ENCODE measurements at places on chromosomes 5 and 9. TPM values are rescaled to one million over a fixed set of nuclear protein-coding genes. Genes with fewer than 3 reads are reported as not detected.

Gene TRAF1
- total RNA-seq, result 50.5 TPM

Gene BARHL1
- not detected for total RNA-seq

Gene GDA
- not detected for total RNA-seq

Gene INIP
- total RNA-seq, result 34.4 TPM

Gene PRELID2
- total RNA-seq, result 8.2 TPM

Gene IL9
- total RNA-seq, result not detected

Gene PKD2L2
- not detected for total RNA-seq

Gene BNC2
- not detected for total RNA-seq

Gene OBP2B
- total RNA-seq, result not detected

Gene TNPO1
- total RNA-seq, result 132 TPM

Gene ARHGEF39
- total RNA-seq, result 53.6 TPM

Gene KLF4
- not detected for total RNA-seq

Gene GOLPH3
- 53.8 TPM for total RNA-seq

Gene PHYHD1
- total RNA-seq, result 132 TPM

Gene CAMK2A
- not detected for total RNA-seq

GRCh38 chr5:25646421-25647341 is 1001.9 kb upstream of the CDH10 start:
- DNase-seq, result no peak

DNA sequence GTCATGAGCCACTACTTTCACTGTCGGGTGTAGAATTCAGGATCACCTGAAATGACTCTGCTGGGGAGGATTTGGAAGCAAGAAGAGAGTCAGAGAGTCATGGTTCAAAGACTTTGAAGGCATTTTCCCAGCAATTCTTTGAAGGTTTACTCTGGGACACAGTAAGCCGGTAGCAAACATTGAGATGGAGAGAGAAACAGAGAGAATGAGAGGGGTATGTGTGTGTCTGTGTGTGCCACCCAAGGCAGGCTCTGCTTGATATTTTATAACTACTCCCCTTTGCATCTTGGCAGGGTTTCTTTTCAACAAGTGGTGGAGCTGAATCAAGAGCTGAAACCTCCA is 89.8 kb downstream of the ANKRD55 start:
- no peak for DNase-seq

GRCh38 chr9:127555840-127556820 is 55.9 kb upstream of the STXBP1 start:
- DNase-seq, result no peak

- DNase-seq, result no peak
Observed at GRCh38 chr9:94906181-94906580, 179.7 kb downstream of the AOPEP start.

- no peak for DNase-seq
Observed at GRCh38 chr9:3916984-3917383, 382.9 kb downstream of the GLIS3 start.

- DNase-seq, result no peak
Observed at GRCh38 chr5:120848883-120849282, 384.8 kb downstream of the PRR16 start.

DNA sequence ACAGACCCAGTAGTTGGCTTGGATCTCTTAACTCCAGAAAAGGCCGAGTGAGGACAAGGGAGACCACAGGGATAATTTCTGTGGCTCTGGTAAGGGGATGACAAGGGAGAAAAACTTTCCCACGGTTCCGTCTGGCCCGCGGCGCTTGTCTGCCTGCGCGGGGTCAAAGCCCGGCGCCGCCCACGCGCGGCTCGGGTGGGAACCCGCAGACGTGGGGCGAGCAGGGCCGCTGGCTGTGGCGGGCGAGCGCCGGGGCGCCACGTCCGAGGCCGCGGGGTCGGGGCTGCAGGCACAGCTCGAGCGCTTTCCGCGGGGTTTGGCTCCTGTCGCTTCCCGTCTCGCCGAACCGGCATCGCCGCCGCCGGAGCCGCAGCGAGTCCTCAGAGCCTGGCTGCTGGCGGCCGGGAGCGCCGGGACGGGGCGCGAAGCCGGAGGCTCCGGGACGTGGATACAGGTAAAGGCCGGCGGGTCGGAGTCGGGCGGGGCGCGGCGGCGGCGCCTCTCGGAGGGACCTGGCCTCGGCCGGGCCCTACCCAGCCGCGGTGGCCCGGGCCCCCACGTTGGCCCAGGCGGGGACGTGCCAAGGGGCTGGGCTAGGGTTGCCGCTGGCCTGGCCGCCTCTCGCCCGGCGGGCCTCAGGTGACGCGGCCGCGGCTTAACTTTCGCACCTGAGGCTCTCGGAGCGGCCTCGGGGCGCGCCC is at the start of gene RNF180:
TSS of gene RNF180 (plus strand) at position 344 of the 701 bp plus-strand sequence. CDS start 34,965 bp downstream, outside the sequence.
- no peak for DNase-seq

- no peak for DNase-seq
Observed at GRCh38 chr5:538801-539468, 14.7 kb upstream of the SLC9A3 start.

- no peak for DNase-seq
Observed at GRCh38 chr5:79357398-79357797, 121.5 kb downstream of the JMY start.

GRCh38 chr5:177967221-177967887 is 28.7 kb downstream of the PROP1 start:
- no peak for DNase-seq

GRCh38 chr9:21465138-21465537 is 17.0 kb downstream of the IFNE start:
- DNase-seq, result no peak

- DNase-seq, result no peak
Observed at GRCh38 chr5:78610163-78610583, 38.4 kb downstream of the LHFPL2 start.

GRCh38 chr9:79013715-79014610 is 557.8 kb upstream of the TLE4 start:
- DNase-seq, result no peak

DNA sequence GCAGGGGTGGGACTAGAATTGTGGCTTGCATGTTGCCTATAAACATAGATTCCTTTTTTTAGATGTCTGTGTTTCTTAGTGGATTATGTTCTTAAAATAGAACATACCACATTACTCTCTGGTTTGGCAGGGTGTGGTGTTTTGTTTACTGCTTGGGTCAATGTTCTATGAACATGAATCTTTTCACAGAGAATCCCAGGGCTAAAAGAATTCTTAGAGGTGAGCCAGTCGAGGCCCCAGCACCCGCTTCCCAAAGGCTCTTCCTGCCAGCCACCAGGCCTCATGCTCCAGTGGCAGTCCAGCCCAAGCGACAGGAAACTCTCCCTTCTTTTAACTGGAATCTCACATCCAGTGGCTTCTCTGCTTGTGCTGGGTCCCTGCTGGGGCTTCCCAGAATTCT is 126.6 kb downstream of the C9orf152 start:
- no peak for DNase-seq

- no peak for DNase-seq
Observed at GRCh38 chr5:135873831-135874230, 21.8 kb downstream of the IL9 start.

GRCh38 chr9:126693428-126693944 is 79.8 kb downstream of the LMX1B start:
- DNase-seq, result no peak

DNA sequence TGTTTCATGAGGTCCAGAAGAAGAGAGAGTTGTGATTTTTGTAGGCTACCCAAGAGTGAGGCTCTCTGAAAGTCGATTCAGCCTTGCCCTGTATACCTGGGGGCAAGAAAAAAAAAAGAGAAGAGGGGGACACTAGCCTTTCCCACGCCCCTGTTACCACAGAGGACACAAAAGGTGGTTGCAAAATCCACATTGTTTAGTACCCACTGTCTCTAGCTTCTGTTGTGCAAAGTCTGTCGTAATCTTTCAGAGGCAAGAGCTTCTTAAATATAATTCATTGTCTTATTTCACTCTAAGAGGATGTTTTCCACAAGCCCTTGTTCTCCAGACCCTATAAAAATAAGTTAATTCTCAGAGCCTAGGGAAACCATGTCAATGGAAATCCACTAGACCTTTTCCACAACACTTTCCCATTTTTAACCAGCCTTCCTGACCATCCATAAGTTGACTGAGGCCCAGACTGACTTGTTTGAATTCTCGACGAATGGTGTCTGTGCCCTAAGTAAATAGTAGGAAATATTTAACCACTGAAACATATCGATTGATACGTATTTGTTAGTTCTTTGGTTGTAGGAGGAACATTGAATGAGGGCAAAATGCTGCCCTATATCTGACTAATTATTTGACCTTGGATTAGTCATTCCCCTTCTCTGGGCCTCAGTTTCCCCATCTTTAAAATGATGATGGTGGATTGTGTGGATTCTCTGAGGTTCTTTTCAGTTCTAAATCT is 182.7 kb downstream of the PAPPA start:
- DNase-seq, result no peak

- no peak for DNase-seq
Observed at GRCh38 chr9:18495065-18495464, 21.1 kb downstream of the ADAMTSL1 start.

- no peak for DNase-seq
Observed at GRCh38 chr5:54561651-54562050, 44.1 kb downstream of the SNX18 start.

GRCh38 chr5:55680353-55680752 is 31.8 kb downstream of the SLC38A9 start:
- DNase-seq, result no peak

DNA sequence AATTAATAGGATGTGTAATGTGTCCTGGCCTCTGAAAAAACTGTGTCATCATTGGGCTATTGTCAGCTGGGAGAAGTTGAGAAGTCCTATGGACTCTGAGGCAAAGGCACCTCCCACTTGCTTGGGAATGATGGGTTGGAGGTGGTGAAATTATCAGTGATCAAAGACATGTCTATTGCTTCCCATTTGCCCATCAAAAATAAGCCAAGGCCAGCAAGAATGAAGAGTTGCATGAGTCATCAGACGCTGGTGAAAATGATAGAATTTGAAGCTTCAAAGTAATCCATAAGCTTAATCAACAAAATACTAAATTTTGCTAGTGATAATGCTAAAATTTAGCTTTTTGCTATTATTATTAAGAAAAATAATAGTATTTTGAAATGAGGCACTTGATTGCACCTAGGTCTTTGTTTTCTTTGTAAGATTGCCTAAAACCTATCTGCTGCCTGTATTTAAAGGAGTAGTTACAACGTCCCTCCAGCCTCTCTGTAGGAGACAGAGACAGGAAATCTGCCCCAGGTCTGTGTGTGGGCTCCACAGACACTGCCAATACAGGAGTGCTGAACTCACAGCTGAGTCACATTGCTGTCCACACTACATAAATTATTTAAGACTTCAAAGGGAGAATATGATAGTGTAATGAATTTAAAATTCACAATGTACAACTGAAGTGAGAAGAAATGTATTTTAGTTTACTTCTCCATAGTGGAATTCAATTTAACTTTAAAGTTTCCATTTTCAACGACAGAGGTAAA is 48.4 kb upstream of the APC start:
- no peak for DNase-seq

GRCh38 chr5:66637994-66638393 is 41.8 kb downstream of the MAST4 start:
- no peak for DNase-seq

DNA sequence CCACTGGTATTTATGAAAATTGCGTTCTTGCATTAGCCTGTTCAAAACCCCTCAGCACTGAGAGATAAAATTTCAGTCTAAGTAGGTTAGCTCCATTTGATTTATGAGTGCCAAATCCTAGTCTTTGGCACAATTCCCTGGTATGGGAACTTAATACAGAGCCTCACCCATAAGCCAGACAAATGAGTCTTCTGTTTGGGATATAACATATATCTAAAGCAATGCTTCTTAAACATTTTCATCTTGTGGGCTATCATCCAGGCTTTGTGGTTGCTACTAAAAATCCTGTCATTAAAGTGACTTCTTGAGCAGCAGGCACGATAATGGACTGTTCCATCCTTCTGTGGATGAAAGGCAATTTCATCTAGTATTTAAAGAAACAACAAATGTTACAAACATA is 419.5 kb upstream of the ACTBL2 start:
- DNase-seq, result no peak

GRCh38 chr5:172502410-172502809 is 48.1 kb upstream of the SH3PXD2B start:
- DNase-seq, result no peak

GRCh38 chr5:59328709-59329296 is 564.7 kb downstream of the PDE4D start:
- DNase-seq, result no peak

GRCh38 chr5:97133101-97133500 is 9.3 kb downstream of the LIX1 start:
- peak; percentile 22 for DNase-seq

- DNase-seq, result no peak
Observed at GRCh38 chr9:99137225-99137624, 32.3 kb downstream of the TGFBR1 start.

DNA sequence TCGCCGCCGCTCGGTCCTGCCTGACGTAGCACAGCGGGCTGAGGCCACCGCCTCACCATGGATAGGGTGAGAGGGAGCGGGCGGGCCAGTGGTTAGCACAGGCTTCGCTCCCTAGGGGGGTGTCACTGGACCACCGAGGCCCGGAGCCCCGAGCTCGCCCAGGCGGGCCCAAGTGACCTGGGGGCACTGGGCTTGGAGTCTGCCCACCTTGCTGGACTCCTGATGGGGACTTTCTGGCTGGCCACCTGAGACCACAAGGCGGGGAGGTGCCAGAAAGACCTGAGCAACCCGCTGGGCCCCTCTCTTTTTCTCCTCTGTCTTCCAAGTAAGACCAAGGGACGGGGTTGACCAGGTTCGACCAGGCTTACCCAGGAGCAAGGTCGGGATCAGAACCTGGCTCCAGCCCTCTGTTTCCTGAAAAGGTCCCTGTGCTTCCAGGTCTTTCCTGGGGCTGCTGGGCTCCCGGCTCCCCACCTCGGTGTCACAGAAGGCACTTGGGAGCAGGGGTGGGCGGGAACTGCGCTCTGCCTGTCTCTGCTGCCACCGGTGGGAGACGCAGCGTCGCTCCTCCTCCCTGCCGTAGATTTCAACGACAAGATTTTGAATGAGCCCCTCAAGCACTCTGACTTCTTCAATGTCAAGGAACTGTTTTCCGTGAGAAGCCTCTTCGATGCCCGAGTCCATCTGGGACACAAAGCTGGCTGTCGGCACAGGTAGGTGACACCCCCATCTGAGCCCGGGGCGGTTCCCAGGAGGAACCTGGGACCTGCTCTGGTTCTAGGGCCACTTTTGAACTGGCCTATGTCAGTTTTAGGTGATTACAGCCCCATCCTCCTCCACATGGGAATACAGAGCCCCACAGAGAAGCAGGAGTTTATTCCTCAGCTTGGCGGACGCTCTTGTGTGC is 1.0 kb downstream of the MRPS2 start:
- no peak for DNase-seq

DNA sequence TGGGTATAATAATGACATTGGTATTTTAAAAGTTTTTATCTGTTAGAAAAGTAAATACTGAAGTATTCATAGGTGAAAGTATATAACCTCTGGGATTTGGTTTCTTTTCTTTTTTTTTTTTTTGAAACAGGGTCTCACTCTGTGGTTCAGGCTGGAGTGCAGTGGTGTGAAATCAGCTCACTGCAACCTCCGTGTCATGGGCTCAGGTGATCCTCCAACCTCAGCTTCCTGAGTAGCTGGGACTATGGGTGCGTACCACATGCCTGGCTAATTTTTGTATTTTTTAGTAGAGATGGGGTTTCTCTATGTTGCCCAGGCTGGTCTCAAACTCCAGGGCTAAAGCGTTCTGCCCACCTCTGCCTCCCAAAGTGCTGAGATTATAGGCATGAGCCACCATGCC is 7.2 kb downstream of the HSDL2 start:
- DNase-seq, result no peak

GRCh38 chr5:135392256-135392655 is 6.8 kb downstream of the MACROH2A1 start:
- no peak for DNase-seq
